Left renal pelvis (tissue), 4 donors: ENCODE measurements at places on chromosomes 11 and 22.

DNA sequence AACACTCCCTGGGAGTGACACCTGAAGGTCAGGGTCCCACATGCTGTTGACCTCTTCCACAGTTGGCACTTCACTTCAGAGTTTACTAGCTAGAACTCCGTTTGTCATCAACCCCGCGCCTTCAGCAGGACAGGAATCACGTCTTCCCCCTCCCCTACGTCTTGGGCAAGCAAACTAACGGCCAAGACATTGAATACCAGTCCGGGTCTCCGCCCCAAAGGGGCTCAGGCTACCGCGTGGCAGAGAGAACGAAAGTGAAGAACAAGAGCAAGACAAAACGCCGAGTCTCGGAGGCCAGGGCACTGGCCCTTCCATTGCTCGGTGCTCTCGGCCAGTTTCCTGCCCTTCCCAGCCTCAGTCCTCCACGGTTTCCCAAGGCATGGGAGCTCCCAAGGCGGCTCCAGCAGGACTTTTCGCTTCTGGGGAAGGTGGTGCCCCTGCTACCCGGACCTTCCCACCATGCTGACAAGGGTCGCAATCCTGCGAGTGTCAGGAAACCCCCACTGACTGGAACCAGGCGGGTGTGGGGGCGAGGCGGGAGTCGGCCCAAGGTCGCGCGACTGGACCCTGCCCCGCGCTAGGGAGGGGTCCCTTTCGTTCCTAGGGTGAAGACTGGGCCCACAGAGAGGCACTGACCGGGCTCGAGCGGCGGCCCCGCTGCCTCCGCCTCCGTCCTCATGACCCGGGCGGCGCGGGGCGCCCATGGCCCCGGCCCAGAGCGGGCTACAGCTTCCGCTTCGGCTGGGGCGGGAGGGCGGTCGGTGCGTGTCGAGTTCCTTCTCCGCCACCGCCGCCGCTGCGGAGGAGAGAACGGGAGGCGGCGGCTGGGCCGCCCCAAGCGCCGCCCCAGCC is at the start of gene GUCD1:
Gene GUCD1, minus strand, starts transcription at position 826 of the 852 bp plus-strand sequence. Its CDS starts 147 bp downstream, at position 679.
- peak; percentile 24 for DNase-seq

GRCh38 chr22:46240907-46241306 is 9.2 kb downstream of the CDPF1 start:
- no peak for DNase-seq

- peak; percentile 31 for DNase-seq
Observed at GRCh38 chr11:121318848-121319834, 26.6 kb downstream of the SC5D start.

- no peak for DNase-seq
Observed at GRCh38 chr22:37797874-37798500, 9.7 kb upstream of the GCAT start.
